ENCODE measurements at places on chromosomes 2 and 18.

- no peak for DNase-seq
Measured at GRCh38 chr2:18966131-18966530, 376.8 kb upstream of the NT5C1B start.

GRCh38 chr2:203973000-203973399 is 36.4 kb downstream of the ICOS start:
- no peak for DNase-seq

DNA sequence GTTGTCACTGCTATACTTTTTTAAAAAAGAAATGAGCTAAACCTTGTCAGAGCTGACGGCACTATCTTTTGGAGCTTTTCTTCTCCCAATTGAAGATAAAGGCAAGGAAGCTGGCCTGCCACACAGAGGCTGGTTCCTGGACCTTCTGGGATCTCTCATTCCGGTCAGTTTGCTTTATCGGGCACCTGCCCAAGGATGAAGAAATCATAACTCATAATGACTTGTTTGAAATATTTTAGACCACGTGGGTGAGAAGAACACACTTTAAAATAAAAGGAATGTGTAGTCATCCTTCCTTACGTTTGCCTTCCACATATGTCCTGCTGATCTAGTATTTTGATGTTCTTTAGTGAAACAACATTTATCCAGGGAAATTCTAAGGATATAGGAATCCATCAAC is 535.7 kb downstream of the DCC start:
- no peak for DNase-seq

GRCh38 chr2:109644571-109645275 is 30.6 kb downstream of the SOWAHC start:
- DNase-seq: no peak

DNA sequence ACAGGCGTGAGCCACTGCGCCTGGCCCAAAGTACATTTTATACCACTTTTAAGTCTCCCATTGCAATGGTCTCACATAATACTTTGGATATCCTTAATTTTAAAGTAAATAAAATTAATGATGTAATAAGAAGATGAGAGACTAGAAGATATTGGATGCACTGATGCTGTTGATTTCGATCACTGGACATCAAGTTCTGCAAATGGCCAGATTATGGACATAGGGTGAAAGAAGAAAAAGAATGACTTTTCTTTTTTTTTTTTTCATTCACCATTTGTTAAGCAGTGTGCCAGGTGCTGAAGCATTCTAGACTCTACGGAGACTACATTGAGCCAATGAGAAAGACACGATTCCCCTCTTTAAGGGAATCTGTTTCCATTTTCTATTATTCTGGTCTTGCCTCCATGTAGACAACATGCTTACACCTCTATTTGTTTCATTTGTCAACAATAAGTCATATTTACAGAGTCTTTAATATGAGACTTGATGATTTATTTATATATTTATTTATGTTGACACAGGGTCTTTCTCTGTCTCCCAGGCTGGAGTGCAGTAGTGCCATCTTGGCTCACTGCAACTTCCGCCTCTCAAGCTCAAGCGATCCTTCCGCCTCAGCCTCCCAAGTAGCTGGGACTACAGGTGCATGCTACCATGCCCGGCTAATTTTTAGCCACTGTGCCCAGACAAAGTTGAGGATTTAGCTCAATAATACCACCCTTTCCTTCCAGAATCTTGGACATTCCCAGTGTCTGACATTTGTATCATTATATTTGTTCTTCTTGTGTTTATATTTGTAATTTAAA is 23.7 kb downstream of the FN1 start:
- no peak for DNase-seq

DNA sequence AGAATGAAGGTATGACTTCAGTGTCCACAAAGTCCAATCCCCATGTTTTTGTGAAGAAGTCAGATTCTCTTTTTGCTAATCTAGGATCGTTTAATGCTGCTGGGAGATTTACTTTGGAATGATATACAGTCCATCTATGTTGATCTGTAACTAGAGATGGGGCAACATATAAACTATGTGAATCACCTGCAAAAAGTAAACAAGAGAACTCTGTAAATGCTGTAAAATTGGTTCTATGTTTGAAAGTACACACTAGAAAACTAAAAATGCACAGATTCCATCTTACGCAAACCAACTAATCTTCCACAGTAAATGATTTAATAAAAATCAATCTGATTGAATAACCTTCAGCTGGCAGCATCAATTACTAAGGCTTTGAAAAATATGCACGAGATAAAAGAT is 37.5 kb downstream of the VPS54 start:
- no peak for DNase-seq

GRCh38 chr18:48679236-48679635 is 140.4 kb downstream of the CTIF start:
- DNase-seq: no peak

- no peak for DNase-seq
Measured at GRCh38 chr2:49332415-49332814, 178.1 kb upstream of the FSHR start.

GRCh38 chr2:219024059-219024458 is 17.3 kb downstream of the CFAP65 start:
- DNase-seq: no peak

GRCh38 chr2:189268763-189269162 is 89.2 kb upstream of the COL5A2 start:
- no peak for DNase-seq

DNA sequence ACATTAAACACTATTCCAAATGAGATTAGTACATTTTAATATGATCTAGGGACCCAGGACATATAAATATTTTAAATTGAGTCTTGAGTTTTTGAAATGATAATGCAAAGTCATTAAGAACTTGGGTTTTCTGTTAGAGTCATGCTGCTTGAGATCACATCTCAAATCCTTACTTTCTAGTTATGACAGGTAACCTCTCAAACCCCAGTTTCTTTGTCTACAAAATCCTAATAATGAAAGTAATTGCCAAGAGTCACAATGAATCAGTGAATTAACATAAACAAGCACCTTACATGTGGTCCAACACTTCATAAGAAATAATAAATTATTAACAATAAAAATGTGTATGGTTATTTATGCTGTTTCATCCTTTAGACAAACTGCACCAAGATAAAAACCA is 607.6 kb downstream of the LRP1B start:
- no peak for DNase-seq

DNA sequence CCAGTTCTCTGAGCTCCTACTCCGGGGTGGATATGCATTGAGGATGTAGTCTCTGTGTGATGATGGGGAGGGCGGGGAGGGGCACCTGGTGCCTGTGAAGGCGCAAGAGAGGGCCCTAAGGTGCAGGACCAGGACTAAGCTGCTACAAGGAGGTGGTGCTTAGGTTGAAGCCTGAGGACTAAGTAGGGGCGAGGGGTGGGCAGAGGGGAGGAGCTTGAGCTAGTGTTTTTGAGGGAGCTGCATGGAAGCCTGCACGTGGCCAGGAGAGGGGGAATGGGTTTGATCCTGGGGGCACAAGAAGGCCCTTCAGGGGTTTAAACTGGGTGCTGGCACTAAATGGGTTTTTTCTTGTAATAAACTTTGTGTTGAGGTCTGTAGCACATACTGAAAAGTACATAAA is 105.0 kb downstream of the UGGT1 start:
- DNase-seq: no peak

GRCh38 chr18:78087338-78087737 is 837.7 kb downstream of the GALR1 start:
- DNase-seq: no peak

- DNase-seq: no peak
Measured at GRCh38 chr2:60472663-60473289, 80.7 kb downstream of the BCL11A start.

DNA sequence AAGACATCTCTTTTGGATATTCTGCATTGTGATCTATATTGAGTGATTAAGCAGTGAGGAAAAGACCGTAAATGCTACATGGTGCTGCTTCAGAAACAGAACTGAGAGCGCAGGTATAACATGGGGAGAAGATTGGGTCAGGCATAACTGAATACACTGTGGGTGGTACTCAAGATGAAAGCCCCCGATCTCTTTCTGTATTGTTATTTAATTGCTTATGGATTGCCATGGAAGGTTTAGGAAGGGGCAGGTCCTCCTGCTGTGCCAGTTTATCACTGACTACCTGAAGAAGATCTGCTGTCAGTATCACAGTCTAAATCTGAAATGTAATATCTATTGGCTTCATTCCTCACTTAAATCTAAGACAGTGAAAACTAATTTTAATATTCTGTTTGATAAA is 1568.7 kb upstream of the CELF4 start:
- DNase-seq: no peak

GRCh38 chr2:226187156-226187555 is 612.5 kb downstream of the IRS1 start:
- no peak for DNase-seq

GRCh38 chr2:176508984-176509740 is 239.9 kb downstream of the MTX2 start:
- DNase-seq: no peak

DNA sequence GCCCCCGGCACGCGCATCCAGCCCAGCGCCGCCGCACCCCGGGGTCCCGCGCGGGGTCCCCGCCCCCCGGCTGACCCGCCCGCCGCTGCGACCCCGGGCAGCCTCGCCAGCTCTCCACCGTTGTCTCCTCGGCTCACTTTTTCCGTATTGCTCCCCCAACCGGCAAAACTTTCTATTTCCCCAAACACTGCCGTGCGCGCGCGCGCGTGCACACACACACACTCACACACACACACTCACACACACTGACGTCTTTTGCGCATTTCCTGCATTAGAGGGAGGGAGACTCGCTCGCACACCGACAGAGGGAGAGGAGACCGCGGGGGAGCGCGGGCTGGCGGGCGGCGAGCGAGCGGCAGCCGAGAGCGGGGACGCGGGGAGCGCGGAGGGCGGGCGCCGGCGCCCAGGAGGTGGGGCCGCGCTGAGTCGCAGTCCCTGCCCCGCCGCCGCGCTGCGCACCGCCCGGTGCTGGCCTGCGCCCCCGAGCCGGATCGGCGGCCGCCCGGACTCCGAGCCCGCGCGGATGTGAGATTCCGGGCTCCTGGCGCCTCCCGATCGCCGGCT is 542 bp upstream of the PRKCE start:
- peak; percentile 76 for DNase-seq

DNA sequence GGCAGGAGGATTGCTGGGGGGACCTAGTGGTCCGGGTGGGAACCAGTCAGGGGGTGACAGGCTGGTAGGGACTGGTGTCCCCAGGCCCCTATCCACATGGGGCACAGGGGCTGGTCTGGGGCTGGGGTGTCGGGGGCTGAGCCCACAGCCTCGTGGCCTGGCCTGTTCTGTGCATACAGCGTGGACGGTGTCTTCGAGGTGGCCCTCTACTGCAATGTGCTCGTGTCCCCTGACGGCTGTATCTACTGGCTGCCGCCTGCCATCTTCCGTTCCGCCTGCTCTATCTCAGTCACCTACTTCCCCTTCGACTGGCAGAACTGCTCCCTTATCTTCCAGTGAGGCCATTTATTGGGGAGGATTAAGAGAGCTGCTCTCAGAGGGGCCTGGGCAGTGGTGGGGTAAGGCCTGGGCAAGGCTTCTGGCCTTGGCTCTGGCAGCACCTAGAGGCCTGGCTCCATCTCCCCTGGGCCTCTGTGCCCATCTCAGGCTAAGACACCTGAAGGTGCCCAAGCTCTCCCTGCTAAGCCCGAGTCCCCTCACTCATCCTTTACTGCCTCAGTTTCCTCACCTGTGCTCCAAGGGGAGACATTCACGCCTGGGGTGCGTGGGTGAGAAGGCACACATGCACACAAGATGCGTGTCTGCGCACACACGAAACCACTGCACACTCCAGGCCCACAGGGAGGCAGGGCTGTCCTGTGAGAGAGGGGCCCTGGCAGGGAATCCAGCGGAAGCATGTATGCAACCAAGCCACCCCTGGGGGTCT is 1.9 kb downstream of the CHRNG start:
- DNase-seq: peak; percentile 31

- DNase-seq: no peak
Measured at GRCh38 chr2:101238930-101239759, 13.5 kb upstream of the CNOT11 start.

- DNase-seq: no peak
Measured at GRCh38 chr2:145599756-145600155, 1079.8 kb upstream of the ZEB2 start.

- no peak for DNase-seq
Measured at GRCh38 chr18:46678785-46679399, 21.9 kb upstream of the LOXHD1 start.

DNA sequence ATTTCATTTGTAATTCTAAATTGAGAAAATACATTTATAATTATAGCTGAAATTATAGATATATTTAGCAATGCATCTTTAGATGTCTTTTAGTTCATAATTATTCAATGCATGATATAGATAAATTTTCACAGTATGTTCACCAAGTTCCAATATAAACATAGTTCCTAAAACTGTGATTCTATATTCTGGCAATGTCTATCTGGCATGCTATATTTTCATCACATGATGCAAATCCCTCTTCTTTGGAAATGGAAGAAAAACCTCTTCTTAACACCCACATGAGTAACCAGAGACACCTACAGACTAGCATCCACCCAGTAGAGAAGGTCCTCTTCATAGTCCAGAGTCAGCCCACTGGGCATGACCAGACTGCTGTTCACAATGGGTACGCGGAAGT is 135.8 kb downstream of the DHRS9 start:
- DNase-seq: no peak

DNA sequence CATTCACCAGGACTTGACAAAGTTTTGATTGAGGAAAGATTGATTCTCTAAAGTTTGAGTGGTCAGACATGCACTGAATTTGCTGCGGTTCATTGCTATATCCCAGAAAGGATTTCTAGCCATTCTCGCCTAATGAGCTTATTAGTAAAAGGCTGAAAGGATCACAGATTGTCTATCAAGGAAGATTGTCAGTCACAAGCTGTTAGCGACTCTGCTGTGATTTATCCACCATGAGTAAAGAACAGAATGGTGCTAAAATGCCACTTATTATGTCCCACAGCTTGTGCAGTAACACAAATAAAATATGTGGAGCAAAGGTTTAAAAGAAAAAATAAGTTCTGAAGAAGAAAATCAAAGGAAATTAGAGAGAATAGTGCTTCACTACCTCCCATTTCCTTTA is 701.2 kb upstream of the CDH7 start:
- no peak for DNase-seq

- no peak for DNase-seq
Measured at GRCh38 chr2:233973786-233974185, 56.6 kb downstream of the TRPM8 start.

DNA sequence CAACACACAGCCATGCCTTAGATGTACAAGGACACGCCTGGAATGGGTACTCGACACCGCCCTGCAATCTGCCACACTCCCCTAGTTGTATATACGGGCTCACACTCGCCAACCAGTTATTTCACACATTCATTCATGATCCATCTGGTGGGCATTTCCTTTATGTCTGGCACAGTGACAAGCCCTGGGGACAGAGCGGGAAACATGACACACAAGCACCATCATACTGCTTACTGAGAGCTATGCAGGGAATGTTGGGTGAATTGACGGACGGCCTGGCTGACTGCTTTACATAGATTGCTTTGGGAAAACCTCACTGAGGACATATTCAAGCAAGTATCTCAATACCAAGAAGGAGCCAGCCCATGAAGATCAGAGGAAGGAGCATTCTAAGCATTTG is 448.0 kb upstream of the SPRED2 start:
- DNase-seq: no peak

DNA sequence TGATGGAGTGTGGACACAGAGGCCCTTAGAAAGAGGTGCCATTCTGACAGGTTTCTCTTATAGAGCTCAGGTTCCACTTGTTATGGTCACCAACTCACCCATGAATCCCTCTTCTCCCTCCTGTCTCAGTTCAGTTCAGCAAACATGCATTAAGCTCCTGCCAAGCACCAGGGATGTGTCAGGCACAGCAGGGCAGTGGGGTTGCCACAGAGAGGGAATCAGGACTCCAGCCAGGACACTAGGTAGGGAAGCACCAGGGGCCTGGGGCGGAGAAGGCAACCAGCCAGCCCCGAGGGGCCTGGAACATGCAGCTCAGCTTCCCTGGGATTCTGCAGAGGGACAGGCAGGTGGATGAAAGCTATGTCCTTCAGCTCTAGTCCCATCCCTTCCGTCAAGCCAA is 44.6 kb downstream of the TOGARAM2 start:
- DNase-seq: no peak

All from GM12892 (cell line).